Myometrial cell (primary cell): ENCODE measurements at places on chromosomes 1 and 21. TPM values are rescaled to one million over a fixed set of nuclear protein-coding genes. Genes with fewer than 3 reads are reported as not detected.

Gene S100A7A
- not detected in 2 replicates for total RNA-seq

Gene KIF2C
- 39.7 and 53.3 TPM in 2 replicates for total RNA-seq

Gene TPM3
- total RNA-seq: 592 and 711 TPM in 2 replicates

Gene PLCH2
- total RNA-seq: not detected in 2 replicates

Gene JAM2
- 0.35 TPM in 1 of 2 replicates, not detected in the other for total RNA-seq

Gene OR2G6
- total RNA-seq: not detected in 2 replicates

Gene OR10T2
- not detected in 2 replicates for total RNA-seq

Gene CYP4A22
- not detected in 2 replicates for total RNA-seq
